CD8-positive, alpha-beta T cell (primary cell): ENCODE measurements at places on chromosomes 7 and 10.

DNA sequence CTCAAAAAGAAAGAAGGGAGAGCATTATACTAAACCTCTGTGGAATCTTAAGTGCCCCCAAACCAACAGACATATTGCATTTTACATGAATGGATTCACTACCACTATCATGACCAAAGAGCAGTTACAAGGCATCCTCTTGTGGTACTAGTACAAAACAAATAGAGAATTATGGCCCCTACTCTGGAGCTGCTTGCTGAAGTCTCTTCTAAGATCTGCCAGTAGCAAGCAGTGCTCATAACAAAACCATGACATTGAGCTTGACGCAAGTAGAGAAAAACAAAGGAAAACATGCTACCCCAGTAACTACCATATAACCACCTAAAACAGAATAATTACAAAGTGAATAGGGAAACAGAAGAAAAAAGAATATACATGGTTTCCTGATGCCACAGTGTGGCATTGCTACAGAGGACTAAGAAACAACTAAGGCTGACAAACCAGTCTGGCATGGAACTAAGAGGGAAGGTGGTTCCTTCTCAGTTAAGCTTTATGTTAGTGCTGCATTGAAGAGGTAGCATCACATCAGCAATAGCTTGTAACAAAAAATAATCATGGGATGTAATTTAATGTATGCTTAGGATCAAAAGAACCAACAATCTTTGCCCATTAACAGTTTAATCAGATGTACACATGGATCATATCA lies 150.2 kb upstream of the AGR3 start:
- DNase-seq: no peak

DNA sequence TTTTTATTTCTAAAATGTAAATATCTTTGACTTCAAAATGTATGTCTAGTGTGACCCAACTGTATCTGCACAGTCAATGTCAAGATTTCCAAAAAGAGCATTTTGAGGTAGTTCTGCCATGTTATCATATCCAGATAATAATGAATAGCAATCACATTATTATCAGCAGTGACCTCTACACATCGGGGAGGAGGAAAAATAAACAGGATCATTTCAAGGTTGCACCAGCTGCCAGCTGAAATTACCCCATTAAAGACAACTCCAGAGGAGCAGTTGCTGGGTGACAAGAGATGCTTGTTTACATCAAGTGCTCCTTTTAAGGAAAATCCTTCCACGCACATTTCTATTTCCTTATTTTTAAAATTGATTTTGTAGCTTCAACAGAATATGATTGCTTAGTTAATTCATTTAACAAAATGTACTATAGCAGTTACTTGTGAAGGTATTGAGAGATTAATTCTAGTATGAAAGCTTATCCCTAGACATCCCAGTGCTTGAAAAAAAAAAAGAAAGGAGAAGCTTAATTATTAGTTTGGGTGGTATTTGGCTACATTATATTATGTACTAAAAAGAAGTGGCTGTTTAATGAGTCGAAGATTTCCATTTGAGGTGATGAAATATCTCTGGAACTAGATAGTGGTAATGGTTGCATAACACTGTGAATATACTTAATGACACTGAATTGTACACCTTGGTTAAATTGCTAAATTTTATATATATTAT lies 19.3 kb upstream of the SLC35G1 start:
- DNase-seq: no peak

GRCh38 chr7:132935608-132936007 lies 146.3 kb downstream of the CHCHD3 start:
- no peak for DNase-seq

GRCh38 chr10:27699776-27700175 lies 45.8 kb downstream of the MKX start:
- no peak for DNase-seq

GRCh38 chr7:32415936-32416335 lies 74.2 kb downstream of the LSM5 start:
- DNase-seq: no peak

DNA sequence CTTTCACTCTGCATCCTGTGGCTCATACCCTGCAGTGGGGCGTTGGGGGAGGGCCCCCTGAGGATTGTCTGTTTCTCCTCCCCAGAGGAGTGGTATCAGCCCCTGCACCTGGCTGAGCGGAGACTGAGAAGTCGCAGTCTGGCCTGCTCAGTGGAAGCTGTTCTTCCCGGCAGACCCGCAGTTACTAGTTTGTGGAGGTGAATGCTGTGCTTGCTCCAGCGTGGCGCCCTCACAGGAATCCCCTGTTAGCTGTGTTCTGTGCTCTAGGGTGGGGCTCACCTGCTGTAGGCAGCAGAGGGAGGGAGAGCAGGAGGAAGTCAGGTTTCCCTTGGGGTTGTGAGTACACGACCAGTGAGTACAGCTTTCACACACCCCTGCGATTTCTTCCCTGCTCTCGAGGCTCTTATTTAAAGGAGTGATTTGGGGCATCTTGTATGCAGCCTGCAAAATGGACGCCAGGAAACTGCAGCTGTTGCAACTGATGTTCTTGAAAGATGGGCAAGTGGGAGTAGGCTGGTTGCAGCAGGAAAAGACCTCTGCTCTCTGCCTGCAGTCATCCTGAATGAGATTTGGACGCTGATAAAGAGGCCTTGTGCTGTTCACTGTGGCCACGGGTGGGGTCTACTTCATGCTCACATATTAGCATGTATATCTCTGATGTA lies 66.4 kb downstream of the HK1 start:
- no peak for DNase-seq

- peak; percentile 60 for DNase-seq
Observed at GRCh38 chr10:91162495-91163268, 57.8 kb upstream of the PCGF5 start.

- DNase-seq: no peak
Observed at GRCh38 chr10:65891073-65891981, 1034.5 kb upstream of the LRRTM3 start.

GRCh38 chr7:100185726-100186125 lies 8.0 kb downstream of the STAG3 start:
- no peak for DNase-seq

DNA sequence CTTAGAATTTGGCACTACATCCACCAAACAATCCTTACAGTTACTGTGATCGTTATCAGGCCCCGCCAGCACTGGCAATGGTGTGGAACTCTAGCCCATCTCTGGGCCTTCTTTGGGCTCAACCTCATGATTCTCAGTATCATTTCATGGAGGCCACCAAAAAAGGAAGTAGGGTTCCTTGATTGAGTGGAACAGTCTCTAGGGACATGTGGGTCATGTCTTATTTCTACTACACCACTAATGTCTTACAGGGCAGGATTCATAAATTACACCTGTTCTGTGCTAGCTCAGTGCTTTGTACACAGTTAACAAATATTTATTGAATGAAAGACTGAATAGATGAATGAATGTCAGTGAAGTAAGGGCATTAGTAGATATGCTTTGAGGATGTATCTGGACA lies 53.9 kb downstream of the AP3M1 start:
- no peak for DNase-seq

GRCh38 chr7:151099486-151100211 lies 13.4 kb downstream of the AGAP3 start:
- no peak for DNase-seq

DNA sequence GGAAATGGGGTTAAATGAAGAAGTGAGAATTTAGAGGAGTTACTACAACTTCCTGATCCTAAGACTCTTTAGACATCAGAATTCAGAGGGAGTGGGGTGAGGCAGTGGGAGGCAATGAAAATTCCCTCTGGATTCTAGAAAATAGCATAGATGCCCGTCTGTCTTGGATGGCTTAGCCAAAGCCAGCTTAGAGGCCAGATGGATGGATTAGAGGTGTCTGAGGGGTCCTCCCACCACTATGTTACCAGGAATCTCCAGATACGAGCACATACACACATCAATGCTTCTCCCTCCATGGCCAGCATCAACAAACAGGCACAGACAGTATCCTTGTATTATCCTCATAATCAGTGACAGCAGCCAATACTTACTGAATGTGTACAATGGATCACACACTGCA lies 418.1 kb downstream of the PLXNA4 start:
- DNase-seq: no peak

DNA sequence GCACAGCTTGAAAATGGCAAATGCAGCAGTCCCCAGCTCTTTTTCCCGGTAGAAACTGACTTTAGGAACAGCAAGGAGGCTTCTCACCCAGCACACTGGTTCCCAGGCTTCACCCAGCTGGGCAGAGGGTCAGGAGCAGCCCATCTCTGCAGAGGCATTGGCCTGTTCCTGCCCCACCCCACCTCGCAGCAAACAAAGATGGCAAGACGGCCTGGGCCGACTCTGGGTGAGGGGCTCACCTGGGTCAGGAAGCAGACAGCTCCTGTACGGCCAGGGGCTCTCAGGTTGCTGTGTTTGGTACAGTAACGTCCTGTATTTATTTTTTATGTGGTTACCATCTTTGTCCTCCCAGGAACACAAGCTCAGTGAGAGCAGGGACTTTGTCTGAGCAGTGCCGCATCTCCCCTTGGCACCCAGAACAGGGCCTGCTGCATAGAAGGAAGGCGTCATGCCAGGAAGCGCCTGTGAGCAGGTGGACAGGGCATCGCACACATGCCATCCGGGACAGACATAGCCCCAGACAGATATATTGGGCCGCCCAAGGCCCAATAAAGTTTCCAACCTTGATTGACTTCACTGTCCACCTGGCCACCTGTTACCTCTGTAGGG lies 585.0 kb upstream of the FOXK1 start:
- no peak for DNase-seq

DNA sequence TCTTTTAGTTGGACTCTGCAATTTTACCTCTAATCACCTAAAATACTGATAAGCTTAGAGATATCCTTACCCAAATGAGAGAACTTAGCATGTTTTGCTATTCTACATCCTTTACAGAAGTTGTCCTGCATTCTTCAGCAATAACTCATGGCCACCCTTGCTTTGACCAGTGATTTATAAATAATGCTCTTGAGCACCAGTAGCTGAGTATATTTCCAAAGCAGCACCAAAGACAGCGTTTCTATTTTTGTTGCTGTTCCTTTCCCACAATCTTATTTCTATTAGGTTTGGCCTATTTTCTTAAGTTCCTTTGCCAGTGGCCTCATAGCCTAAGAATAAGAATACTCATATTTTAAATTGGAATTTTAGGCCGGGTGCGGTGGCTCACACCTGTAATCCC lies 15.0 kb downstream of the ARPC1A start:
- no peak for DNase-seq

- DNase-seq: no peak
Observed at GRCh38 chr7:122556873-122557542, 141.9 kb downstream of the RNF133 start.

GRCh38 chr10:123398180-123398591 lies 244.0 kb downstream of the BUB3 start:
- no peak for DNase-seq

DNA sequence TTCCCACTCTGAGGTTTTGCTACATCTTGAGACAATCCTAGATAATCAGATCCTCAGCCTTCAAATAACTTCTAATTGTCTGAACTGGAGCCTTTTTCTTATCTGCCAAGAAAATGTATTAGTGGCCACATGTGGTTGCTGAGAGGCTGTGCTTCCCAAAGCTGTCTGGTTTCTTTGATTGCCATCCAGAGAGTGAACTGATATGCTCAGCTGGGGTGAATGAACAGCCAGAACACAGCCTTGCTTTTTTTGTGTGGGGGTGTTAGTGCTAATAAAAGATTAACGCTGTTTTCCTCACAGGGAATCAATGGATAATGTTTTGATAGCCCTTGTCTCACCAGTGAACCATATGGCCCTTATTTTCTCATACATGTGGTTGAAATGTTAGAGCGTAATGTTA lies 66.9 kb downstream of the BBS9 start:
- DNase-seq: no peak
